ENCODE measurements at places on chromosomes 2 and 18.

DNA sequence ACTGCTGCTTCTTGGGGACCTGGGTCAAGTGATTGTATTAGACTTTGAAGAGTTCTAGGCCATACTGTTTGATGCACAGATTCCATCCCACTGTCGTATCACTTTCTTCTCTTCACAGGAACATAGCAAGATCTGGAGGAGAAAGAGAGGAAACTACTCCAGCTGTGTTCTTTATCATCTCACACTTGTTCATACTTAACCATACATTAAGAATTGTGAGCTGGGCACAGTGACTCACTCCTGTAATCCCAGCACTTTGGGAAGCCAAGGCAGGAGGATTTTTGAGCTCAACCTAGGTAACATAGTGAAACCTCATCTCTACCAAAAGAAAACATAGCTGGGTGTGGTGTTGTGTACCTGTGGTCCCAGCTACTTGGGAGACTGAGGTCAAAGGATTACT is 111.7 kb downstream of the PARD3B start:
- no peak for DNase-seq

GRCh38 chr2:234169674-234170073 is 119.2 kb downstream of the SPP2 start:
- DNase-seq, result no peak

- no peak for DNase-seq
Measured at GRCh38 chr2:38682008-38682575, 16.2 kb downstream of the GALM start.

GRCh38 chr18:38709122-38709521 is 1143.5 kb upstream of the CELF4 start:
- no peak for DNase-seq

- no peak for DNase-seq
Measured at GRCh38 chr2:127174136-127174535, 46.0 kb downstream of the CYP27C1 start.

DNA sequence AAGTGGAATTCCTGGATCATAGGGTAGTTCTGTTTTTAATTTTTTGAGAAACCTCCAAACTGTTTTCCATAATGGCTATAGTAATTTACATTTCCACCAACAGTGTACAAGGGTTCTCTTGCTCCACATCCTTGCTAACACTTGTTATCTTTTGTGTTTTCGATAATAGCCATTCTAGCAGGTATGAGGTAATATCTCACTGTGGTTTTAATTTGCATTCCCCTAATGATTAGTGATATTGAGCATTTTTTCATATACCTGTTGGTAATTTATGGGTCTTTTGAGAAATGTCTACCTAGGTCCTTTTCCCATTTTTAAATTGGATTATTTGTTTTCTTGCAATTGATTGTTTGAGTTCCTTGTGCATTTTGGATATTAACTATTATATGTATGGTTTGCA is 39.6 kb downstream of the DIS3L2 start:
- DNase-seq, result no peak

GRCh38 chr18:26487437-26487836 is 60.9 kb downstream of the KCTD1 start:
- DNase-seq, result no peak

GRCh38 chr2:218961651-218962570 is 2.4 kb downstream of the CDK5R2 start:
- DNase-seq, result no peak

DNA sequence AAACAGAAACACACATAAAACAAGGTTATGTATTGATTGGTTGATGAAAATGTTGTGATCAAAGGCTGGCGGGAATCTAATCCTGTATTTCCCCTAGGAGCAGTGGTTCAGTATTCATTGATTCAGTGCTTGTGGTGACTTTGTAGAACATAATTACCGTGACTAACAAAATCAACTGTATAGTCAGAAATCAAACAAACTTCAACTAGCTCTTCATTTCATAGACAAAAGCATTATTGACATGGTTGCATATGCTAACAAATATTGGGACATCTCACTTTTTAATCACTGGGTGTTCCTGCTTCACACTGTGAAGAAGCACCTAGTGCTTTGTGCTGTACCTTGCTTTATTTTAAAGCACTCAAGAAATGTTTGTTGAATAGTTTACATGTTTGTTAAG is 41.4 kb downstream of the USP14 start:
- no peak for DNase-seq

- DNase-seq, result no peak
Measured at GRCh38 chr2:203432811-203433210, 102.3 kb downstream of the RAPH1 start.

GRCh38 chr18:32349728-32350395 is 120.8 kb downstream of the GAREM1 start:
- DNase-seq, result no peak

DNA sequence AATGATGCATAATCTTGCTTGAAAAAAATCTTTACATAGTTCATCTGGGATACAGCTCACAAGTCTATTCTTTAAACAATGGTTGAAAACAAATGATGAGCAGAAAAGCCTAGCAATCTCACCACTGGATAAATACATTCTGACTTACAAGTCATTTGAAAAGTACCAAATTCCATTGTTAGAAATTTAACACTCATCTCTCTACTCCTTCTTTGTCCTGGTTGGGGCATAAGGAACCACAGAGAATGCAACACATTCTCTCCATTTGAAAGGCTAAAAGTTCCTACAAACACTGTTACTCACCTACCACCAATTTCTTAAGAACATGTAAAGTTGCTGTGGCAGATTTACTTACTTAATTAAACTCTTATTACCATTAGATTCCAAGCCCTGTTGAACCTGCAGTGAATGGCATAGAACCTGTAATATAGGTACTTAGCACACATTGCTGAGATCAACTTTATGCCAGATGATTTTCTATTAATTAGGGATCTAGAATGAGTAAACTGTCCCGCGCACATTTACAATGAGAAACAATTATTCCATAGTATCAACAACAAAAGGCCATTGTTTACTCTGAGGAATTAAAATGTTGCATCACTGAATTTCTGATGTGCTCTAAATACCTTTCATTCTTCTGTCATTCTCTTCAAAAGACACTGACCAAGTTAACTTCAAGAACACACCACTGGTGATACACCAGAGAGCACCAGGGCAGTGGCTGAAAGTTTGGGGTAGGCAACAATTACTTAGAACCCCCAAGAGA is 69.6 kb downstream of the CABYR start:
- DNase-seq, result no peak

Data from anterior cingulate cortex (tissue), 58 donors.